ENCODE measurements at places on chromosomes 1 and 21. TPM values are rescaled to one million over a fixed set of nuclear protein-coding genes. Genes with fewer than 3 reads are reported as not detected.

The ACOT11 gene
- 0.41 TPM for total RNA-seq

The NR5A2 gene
- total RNA-seq: not detected

The SELL gene
- not detected for total RNA-seq

The ITGB2 gene
- 1.4 TPM for total RNA-seq

The BRDT gene
- total RNA-seq: not detected

The DTL gene
- total RNA-seq: 24.2 TPM

The POGZ gene
- 65.0 TPM for total RNA-seq

The PTPN22 gene
- not detected for total RNA-seq

The OR2T35 gene
- not detected for total RNA-seq

The TNFRSF18 gene
- not detected for total RNA-seq

The TMEM39B gene
- total RNA-seq: 15.8 TPM

The RAB42 gene
- total RNA-seq: 1.3 TPM

The SPRR2E gene
- not detected for total RNA-seq

The WDR3 gene
- total RNA-seq: 19.7 TPM

DNA sequence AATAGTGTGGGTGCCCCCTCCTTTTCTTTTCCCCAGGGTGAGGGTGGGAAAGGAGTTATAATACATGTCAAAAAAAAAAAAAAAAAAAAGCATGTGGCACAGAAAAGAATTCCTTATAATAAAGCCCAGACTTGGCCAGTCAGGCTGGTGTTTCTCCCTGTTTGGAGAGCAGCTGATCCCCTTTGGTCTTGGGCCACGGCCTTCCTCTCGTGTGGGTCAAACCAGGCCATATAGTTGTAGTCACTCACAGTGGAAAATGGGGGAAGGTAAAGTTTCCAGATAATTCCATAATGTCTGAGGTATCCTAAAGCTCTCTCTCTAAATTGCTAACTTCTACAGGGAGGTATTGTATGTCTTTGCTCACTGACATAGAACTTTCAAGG lies 22.0 kb downstream of the CLIC6 start:
- no peak overlapping the region for H3K4me3 ChIP-seq
- H3K27ac ChIP-seq: no peak overlapping the region

DNA sequence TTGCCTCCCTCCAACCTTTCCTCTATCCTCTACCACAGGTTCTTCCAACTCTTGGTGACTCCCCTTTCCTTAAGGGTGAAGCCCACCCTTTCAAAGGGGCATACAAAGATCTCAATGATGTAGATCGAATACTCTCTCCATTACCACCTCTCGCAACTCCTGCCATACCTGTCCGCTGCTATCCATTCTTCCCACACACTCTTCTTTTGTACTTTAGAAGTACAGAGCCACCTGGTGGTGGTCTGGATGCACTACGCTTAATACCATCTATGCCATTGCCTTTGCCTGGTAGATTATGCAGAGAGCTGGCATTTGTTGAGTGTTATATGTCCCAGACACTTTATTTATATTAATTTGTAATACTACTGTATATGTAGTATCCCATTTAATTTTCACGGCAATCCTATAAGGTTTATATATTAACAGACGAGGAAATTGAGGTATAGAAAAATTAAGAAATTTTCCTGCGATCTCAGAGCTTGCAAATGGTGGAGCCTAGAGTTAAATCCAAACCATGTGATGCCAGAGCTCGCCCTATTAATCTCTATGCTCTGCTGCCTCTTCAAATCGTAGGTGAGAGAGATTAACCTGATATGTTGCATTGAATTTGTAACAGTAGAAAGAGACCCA lies 22.9 kb downstream of the TSHB start:
- DNase-seq: no peak
- H3K4me1 ChIP-seq: peaks cover 12% of the 10 kb centered on the region
- no peak overlapping the region for H3K27ac ChIP-seq
- H3K36me3 ChIP-seq: peaks cover 28% of the 10 kb centered on the region
- H3K4me3 ChIP-seq: no peak overlapping the region

DNA sequence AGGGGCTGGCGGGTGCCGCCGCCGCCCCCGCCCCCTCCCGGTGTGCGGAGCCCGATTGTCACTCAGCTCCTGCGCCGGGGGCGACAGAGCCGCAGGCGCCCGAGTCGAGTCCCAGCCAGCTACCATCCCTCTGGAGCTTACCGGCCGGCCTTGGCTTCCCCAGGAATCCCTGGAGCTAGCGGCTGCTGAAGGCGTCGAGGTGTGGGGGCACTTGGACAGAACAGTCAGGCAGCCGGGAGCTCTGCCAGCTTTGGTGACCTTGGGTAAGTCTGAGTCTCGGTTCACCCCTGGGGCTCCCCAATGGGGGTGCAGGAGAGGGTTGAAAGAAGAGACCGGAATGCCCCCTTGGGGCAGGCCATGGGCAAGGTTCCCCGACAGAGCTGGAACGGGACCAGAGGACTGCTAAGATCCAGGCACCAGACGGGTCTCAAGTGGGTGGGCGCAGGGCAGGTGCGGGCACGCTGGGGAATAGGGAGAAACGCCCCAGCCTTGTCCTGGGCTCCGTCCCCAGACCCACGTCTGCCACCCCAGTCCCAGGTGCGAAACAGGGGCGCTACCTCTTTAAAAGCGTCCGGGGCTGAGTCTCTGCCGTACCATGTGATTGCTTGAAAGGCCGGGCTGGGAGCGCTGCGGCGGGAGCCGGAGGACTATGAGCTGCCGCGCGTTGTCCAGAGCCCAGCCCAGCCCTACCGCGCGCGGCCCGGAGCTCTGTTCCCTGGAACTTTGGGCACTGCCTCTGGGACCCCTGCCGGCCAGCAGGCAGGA lies at the start of gene ADORA1:
ADORA1 (plus strand) TSS at position 61 of the 765 bp plus-strand sequence. CDS start 1,116 bp downstream, outside the sequence.
- H3K36me3 ChIP-seq: no peaks in the 10 kb centered on the region
- H3K4me1 ChIP-seq: peaks cover 26% of the 10 kb centered on the region
- peak within 1 kb of the TSS; percentile 62 for H3K27ac ChIP-seq
- peaks cover 18% of the 10 kb centered on the region for H3K27me3 ChIP-seq
- DNase-seq: peak; percentile 77

GRCh38 chr1:24149866-24150233 lies 6.9 kb upstream of the IL22RA1 start:
- H3K4me1 ChIP-seq: peaks cover 21% of the 10 kb centered on the region
- H3K27me3 ChIP-seq: no peaks in the 10 kb centered on the region
- H3K4me3 ChIP-seq: no peak overlapping the region
- DNase-seq: no peak

- H3K36me3 ChIP-seq: no peaks in the 10 kb centered on the region
- DNase-seq: no peak
- H3K27ac ChIP-seq: no peak overlapping the region
- no peak overlapping the region for H3K4me3 ChIP-seq
- H3K27me3 ChIP-seq: peaks cover 9% of the 10 kb centered on the region
- peaks cover 27% of the 10 kb centered on the region for H3K4me1 ChIP-seq
Measured at GRCh38 chr21:42234041-42234440, 15.1 kb downstream of the ABCG1 start.

GRCh38 chr1:117093870-117094621 lies 27.5 kb downstream of the TRIM45 start:
- peaks cover 6% of the 10 kb centered on the region for H3K36me3 ChIP-seq
- no peaks in the 10 kb centered on the region for H3K27me3 ChIP-seq
- H3K4me1 ChIP-seq: peaks cover 63% of the 10 kb centered on the region

- no peak overlapping the region for H3K27ac ChIP-seq
- no peaks in the 10 kb centered on the region for H3K36me3 ChIP-seq
- DNase-seq: no peak
- H3K27me3 ChIP-seq: peaks cover 39% of the 10 kb centered on the region
- no peak overlapping the region for H3K4me3 ChIP-seq
- peaks cover 8% of the 10 kb centered on the region for H3K4me1 ChIP-seq
Measured at GRCh38 chr1:152002960-152003359, 9.3 kb upstream of the S100A10 start.

DNA sequence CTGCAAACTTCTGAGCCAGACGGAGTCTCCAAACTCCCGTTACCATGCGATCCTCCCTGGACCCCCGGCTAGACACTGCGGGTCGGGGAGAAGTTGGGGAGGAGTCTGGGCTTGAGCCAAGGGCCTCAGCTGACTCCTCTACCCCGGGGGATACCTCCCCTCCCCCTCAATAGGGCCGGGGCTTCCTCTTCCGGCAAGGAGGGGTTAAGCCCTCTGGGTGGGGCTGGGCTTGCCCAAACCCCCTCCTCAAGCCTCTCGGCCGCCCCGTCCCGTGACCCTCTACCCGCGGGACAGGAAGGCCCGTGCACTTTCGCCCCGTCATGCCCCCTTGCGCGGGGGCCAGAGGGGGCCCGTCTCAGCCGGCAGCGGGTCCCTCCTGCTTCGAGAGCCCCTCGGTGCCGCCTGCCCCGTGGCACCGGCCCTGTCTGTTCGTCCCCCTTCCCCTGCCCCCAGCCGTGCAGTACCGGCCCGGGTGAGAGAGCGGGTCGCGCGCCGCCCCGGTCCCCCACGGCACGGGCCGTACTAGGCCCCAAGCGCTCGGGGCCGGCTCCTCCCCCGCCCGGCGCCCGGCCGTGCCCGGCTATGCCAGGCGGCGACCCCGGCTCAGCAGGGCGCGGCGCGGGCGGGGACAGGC lies 652 bp downstream of the ARL8A start:
- H3K27me3 ChIP-seq: no peaks in the 10 kb centered on the region
- peaks cover 1% of the 10 kb centered on the region for H3K36me3 ChIP-seq
- H3K4me3 ChIP-seq: peak overlapping the region; percentile 94
- peak overlapping the region; percentile 90 for H3K27ac ChIP-seq
- DNase-seq: no peak

- H3K36me3 ChIP-seq: peaks cover 6% of the 10 kb centered on the region
- no peaks in the 10 kb centered on the region for H3K4me1 ChIP-seq
- no peak overlapping the region for H3K4me3 ChIP-seq
- no peak for DNase-seq
- H3K27me3 ChIP-seq: no peaks in the 10 kb centered on the region
Measured at GRCh38 chr1:80101159-80101558, 1094.6 kb upstream of the ADGRL4 start.

GRCh38 chr1:54013393-54014008 lies 4.5 kb downstream of the LDLRAD1 start:
- H3K36me3 ChIP-seq: no peaks in the 10 kb centered on the region
- no peak overlapping the region for H3K4me3 ChIP-seq
- no peak overlapping the region for H3K27ac ChIP-seq

DNA sequence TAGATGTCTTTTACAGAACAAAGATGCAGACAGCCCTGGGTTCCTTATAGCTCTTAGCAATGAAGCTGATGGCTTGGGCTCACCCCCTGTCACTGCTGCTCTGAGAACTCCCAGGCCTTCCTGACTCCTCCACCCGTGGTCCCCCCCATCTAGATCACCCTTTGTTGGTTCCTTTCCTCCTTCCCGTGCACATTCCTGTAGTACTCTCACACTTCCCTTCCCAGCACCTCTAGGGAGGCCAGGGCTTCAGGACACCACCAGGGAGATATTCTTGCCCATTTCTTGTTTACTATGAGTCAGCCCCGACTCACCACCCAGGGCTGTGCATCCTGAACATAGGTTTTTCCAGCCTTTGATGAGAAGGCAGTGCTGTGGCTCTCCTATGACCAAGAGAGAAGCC lies 14.4 kb upstream of the NOS1AP start:
- no peak overlapping the region for H3K4me3 ChIP-seq
- H3K27me3 ChIP-seq: no peaks in the 10 kb centered on the region
- peaks cover 5% of the 10 kb centered on the region for H3K4me1 ChIP-seq
- no peak for DNase-seq
- no peak overlapping the region for H3K27ac ChIP-seq
- no peaks in the 10 kb centered on the region for H3K36me3 ChIP-seq

- H3K4me3 ChIP-seq: no peak overlapping the region
- peaks cover 2% of the 10 kb centered on the region for H3K27me3 ChIP-seq
- DNase-seq: no peak
- H3K36me3 ChIP-seq: no peaks in the 10 kb centered on the region
- H3K27ac ChIP-seq: no peak overlapping the region
- H3K4me1 ChIP-seq: no peaks in the 10 kb centered on the region
Measured at GRCh38 chr1:95679262-95679661, 445.3 kb downstream of the RWDD3 start.

GRCh38 chr1:17579951-17580939 lies 40.7 kb downstream of the ARHGEF10L start:
- peak overlapping the region; percentile 34 for H3K27ac ChIP-seq
- H3K36me3 ChIP-seq: peaks cover 4% of the 10 kb centered on the region
- no peak overlapping the region for H3K4me3 ChIP-seq
- DNase-seq: no peak
- peaks cover 37% of the 10 kb centered on the region for H3K4me1 ChIP-seq

- H3K4me1 ChIP-seq: peaks cover 23% of the 10 kb centered on the region
- H3K36me3 ChIP-seq: no peaks in the 10 kb centered on the region
- no peak overlapping the region for H3K27ac ChIP-seq
- no peak for DNase-seq
Measured at GRCh38 chr1:116503546-116504307, 67.1 kb downstream of the CD58 start.

- no peak for DNase-seq
- H3K4me3 ChIP-seq: no peak within 1 kb of the TSS
- no peak within 1 kb of the TSS for H3K27ac ChIP-seq
Measured at GRCh38 chr1:158830904-158831507, at the start of gene MNDA. MNDA (plus strand) TSS chr1:158831351; CDS start chr1:158842154, 10,803 bp downstream.

DNA sequence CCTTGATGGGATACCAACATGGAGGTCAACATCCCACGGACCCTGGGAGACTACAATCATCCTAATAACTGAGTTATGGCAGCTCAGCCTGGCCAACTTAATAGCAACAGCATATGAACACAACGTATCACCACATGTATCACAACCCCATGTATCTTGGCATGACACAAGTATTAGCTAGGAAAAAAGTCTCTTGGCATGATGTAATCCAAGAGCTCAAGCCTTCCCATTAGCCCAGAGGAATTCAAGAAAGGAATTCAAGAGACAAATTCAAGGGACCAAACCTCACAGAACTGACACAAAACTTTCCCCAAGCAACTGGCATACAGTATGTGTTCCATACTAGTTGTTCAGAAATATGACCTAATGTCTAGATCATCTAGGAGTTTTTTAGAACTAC lies 100.9 kb upstream of the HMGB4 start:
- H3K27ac ChIP-seq: no peak overlapping the region
- H3K4me1 ChIP-seq: no peaks in the 10 kb centered on the region
- no peaks in the 10 kb centered on the region for H3K27me3 ChIP-seq
- no peak overlapping the region for H3K4me3 ChIP-seq

DNA sequence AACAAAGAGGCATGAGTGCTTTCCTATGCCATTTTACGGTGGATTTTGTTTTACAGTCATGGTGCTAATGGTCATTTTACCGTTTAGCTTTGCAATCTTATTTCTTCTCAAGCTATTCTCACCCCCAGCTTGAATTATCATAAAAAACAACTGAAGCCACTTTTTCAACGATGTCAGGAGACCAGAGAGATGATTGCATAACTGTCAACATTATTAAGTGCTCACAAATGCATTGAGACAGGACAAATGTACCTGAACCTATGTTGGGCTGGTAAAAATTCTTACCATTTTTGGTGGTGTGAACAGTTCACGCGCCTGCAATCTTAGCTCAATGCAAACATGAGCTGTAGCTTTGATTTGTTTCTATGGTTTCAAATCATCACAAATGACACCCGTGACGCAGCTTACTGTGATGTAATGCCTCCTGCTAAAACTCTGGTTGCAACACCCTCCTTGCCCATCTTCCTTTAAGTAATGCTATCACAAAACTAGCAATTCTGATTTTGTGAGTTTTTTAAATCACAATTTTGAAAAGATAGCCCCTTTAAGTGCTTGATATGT lies 104.4 kb downstream of the UCHL5 start:
- H3K27me3 ChIP-seq: no peaks in the 10 kb centered on the region
- H3K36me3 ChIP-seq: no peaks in the 10 kb centered on the region
- no peak overlapping the region for H3K27ac ChIP-seq
- H3K4me3 ChIP-seq: no peak overlapping the region
- no peak for DNase-seq
- peaks cover 20% of the 10 kb centered on the region for H3K4me1 ChIP-seq

- H3K27ac ChIP-seq: no peak overlapping the region
- no peaks in the 10 kb centered on the region for H3K4me1 ChIP-seq
- no peaks in the 10 kb centered on the region for H3K36me3 ChIP-seq
- peaks cover 30% of the 10 kb centered on the region for H3K27me3 ChIP-seq
Measured at GRCh38 chr1:88302843-88303486, 381.1 kb upstream of the PKN2 start.

GRCh38 chr1:176374967-176375569 lies 87.9 kb upstream of the PAPPA2 start:
- H3K27me3 ChIP-seq: peaks cover 12% of the 10 kb centered on the region
- no peak overlapping the region for H3K27ac ChIP-seq
- H3K36me3 ChIP-seq: no peaks in the 10 kb centered on the region
- H3K4me3 ChIP-seq: no peak overlapping the region
- H3K4me1 ChIP-seq: no peaks in the 10 kb centered on the region
